NCI-H524 (cell line): ENCODE measurements at places on chromosomes 12 and 14.

GRCh38 chr12:14716848-14717444, 20.5 kb upstream of the GUCY2C start:
- peak; percentile 36 for DNase-seq

GRCh38 chr14:103382376-103382775, 2.8 kb upstream of the MARK3 start:
- DNase-seq, result no peak

- DNase-seq, result no peak
These were observed 2.0 kb upstream of the CCDC63 start for GRCh38 chr12:110844551-110845338.

DNA sequence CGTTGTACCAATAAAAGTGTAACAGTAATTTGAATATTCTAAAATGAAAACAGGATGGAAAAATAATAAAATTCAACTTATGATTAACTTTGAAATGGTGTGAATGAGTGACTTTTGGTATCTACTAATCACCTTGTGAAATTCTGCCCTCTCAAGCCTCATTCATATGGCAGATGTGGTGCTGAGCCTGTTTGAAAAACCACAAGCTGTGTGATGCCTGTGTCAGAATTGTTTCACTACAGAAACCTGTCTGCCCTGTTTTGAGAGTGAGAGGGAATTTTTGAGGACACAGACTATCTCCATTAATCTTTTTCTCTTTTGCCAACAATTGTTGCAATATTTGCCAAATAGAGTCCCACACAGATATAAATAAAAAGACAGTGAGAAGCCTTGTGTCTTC, 3.9 kb upstream of the RNU6-7 start:
- no peak for DNase-seq

DNA sequence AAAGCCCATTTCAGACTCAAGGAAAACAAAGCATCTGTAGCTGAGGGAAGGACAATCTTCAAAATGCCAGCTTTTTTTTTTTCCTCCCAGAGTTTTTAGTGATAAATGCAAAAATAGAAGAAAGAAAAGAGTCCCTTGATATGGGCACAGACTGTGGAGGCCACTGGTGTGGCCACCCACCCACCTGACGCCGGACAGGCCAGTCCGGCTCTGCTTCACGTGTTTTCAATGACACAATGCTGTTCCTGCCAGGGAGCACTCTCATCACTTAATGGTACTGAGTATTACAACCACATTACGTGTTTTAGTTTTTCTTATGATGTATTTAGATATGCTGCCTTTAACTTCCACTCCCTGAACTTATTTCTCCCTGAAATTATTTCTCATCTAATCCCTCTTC, 155.7 kb upstream of the HIF1A start:
- DNase-seq, result no peak

DNA sequence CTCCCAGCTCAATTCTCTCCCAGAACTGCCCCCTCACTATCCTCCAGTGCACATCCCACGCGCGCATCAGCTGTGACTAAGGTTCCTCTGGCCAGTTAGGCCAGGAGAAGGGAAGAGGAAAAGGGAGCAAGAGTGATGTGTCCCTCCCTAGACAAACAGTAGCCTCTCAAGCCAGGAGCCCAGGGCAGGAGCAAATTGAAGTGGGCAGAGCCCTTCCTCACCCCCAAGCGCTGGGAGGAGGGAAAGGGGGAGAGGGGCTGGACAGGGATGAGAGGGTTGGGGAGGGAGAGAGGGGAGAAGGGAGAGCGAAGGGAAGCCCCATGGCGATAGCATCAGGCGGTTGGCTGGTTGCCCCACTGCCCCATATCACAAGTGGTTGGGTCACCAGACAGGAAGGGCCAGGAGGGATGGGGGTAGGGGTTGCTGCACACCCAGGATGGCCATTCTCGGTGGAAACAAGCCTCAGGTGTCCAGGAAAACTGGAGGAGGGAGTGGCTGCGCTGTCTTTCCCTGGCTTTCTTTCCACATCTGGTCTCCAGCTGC, 1.1 kb downstream of the CD63 start:
- DNase-seq, result no peak

DNA sequence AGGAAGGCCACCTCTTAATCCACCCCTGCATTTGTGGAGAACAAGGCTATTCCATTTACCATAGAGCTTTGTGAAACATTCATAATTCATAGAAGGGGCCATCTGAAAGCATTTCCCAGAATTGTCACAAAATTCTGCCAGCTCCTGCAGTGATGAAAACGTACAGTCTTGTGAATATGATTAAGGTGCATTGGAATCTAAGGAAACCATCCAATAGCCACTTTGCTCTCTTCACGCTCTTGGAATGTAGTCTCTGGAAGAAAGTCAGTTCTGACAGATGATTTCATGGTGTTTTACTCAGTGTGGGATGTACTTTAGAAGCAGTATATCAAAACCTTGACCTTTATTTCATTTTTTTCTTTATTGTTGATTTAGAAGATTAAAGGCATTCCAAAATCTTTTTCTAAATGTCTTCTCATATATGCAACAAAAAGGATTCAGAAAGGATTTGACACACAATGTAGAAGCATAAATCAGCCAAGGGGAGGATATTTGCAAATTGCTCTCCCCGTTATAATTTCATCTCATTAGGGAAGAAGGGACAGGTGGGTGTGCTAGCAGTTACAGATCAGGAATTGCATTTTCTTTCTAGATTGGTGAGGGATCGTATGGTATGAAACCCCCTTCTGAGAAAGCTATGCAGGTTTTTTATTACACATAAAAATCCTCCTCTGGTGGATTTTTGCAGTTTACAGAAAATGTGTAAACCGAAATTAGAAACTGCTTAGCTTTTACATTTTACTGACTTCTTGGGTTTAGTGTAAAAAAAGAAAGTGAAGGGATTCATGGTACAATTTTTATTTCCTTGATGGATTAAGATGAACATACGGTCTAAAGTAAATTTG, 390.2 kb downstream of the LRIG3 start:
- no peak for DNase-seq

- DNase-seq, result peak; percentile 38
These were observed 356.4 kb upstream of the DDHD1 start for GRCh38 chr14:53509276-53510244.

DNA sequence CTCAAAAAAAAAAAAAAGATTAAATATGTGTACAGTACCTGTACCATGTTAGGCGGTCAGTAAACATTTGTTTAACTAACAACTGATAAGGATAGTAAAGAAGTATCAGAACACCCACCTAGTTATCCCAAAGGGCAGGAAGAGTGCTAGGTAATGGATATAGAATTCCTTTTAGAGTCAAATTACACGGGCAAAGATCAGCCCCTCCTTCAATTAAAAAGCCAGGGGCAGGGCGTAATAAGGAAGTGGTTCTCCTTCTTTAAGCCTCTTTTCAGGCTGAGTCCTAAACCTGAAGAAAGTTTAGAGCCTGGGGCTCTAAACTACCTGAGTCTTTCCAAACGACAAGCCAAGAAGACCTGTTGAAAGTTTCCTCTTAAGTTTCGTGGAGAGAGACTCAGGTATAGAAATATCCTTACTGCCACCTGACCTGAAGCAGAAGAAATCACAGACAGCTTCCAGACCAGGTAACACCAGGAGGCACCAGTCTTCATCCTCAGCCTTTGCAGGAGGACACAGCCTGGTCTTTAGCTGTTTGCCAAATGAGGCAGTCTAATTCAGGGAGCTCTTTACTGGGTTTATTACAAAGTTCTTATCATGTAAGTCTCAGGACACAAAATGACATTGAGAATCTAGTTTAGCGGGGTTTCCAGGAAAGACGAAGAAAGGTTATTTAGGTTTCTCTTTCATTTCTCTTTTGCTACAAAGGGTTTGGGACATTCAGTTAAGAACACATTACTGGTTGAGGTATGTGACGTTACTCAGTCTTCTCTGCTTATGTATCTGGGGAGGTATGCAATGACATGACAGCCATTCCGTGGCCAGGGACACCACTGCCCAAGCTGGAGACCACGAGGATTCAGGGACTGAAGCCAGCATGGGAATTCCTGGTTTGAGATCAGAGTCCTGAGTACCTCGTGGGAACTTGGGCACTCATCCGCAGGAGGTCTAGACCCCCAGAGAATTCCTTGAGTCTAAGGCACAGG, at the start of gene BCL2L14:
Gene BCL2L14 (plus strand): TSS at position 266 of the 983 bp plus-strand sequence. CDS start 8,367 bp downstream, outside the sequence.
- no peak for DNase-seq

GRCh38 chr12:106190581-106190980, 51.8 kb upstream of the NUAK1 start:
- peak; percentile 71 for DNase-seq

- DNase-seq, result no peak
These were observed 209.1 kb downstream of the BCL11B start for GRCh38 chr14:99062772-99063418.

DNA sequence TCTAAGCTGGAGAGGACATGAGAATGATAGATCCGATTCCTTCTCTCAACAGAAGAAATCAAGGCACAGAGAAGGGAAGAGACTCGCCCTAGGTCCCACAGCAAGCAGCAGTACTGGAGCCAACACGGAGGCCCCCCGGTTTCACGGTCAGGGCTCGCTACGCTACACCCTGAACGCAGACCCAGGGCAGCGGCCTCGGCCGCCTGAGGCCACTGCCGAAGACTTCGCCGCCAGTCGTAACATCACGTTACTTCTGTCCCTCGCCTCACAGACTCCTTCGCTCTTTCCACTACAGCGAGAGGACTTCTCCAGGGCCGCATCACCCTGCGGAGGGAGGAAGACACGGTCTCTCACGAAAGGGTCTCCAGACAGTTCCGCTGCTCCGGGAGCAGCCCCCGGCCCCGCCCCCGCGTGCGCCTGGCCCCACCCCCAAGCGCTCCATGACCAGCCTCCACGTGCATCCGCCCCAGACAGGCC, 411 bp upstream of the DCAF4 start:
- DNase-seq, result no peak

DNA sequence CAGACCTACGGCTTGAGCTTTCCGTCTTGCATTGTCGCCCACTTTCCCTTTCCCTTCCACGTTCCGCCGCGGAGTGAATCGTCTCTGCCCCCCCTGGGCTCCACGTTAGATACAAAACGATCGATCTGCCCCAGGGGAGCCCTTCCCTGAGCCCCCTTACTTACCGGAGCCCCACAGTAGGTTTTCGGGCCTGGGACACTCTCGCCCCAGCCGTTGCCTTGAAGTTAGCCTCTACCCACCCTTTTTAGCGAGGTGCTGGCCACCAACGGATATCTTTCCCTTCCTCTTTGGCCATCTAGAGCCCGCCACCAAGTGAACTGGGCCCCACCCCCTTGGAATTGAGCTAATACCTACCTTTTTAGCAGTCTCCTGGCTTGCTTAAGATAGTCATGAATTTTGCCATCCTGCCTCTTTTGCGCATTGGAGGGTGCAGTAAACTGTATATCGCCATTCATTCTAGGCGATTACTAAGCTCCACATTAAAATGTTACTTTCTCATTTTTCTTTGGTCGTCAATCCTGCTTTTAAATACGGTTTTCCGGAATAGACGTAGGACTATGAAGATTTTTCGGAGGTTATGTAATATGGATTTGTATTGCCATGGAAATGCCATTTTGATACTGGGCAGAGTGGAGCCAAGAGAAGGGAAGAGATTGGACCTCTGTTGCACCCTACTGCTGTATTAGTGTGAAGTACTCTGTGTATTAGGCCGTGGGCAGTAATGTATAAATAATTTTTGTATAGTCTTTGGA, 764 bp downstream of the RBM25 start:
- peak; percentile 72 for DNase-seq

GRCh38 chr14:88882236-88882635, 57.8 kb downstream of the TTC8 start:
- DNase-seq, result no peak

GRCh38 chr14:58193542-58193941, 6.4 kb upstream of the ACTR10 start:
- no peak for DNase-seq

- no peak for DNase-seq
These were observed 18.7 kb upstream of the SERPINA6 start for GRCh38 chr14:94341656-94342333.

- DNase-seq, result no peak
These were observed 134.4 kb downstream of the ADGRD1 start for GRCh38 chr12:131087991-131088700.

- DNase-seq, result no peak
These were observed 16.2 kb upstream of the MYL2 start for GRCh38 chr12:110936367-110937103.
